Activated T-helper 2 cell treated with anti-CD3 and anti-CD28 coated beads, Interferon-gamma antibody, Interleukin-2, Interleukin-4, amounts not matched to agents 10 μg/mL and 5 μg/mL and 100 μg/mL, durations not matched to agents 14 hours and 24 hours and 36 hours (primary cell): ENCODE measurements at places on chromosomes 6 and 20. TPM values are rescaled to one million over a fixed set of nuclear protein-coding genes. Genes with fewer than 3 reads are reported as not detected.

GRCh38 chr6:48027704-48028435 lies 83.1 kb downstream of the PTCHD4 start:
- no peak for DNase-seq
- H3K4me3 ChIP-seq: no peak overlapping the region
- no peaks in the 10 kb centered on the region for H3K36me3 ChIP-seq
- H3K27ac ChIP-seq: no peak overlapping the region

- no peak overlapping the region for H3K27ac ChIP-seq
- no peaks in the 10 kb centered on the region for H3K4me1 ChIP-seq
- no peaks in the 10 kb centered on the region for H3K36me3 ChIP-seq
Observed at GRCh38 chr6:87767478-87767877, 65.4 kb upstream of the AKIRIN2 start.

- H3K4me3 ChIP-seq: no peak overlapping the region
- peaks cover 55% of the 10 kb centered on the region for H3K36me3 ChIP-seq
- peak overlapping the region; percentile 100 for H3K27ac ChIP-seq
Observed at GRCh38 chr20:20492521-20493332, 124.8 kb downstream of the INSM1 start.

- peaks cover 28% of the 10 kb centered on the region for H3K36me3 ChIP-seq
- no peaks in the 10 kb centered on the region for H3K27me3 ChIP-seq
- no peak overlapping the region for H3K4me3 ChIP-seq
- DNase-seq: no peak
- H3K4me1 ChIP-seq: peaks cover 16% of the 10 kb centered on the region
Observed at GRCh38 chr6:37838219-37838921, 18.8 kb downstream of the ZFAND3 start.

The MICB gene
- 30.6 and 31.5 TPM in 2 replicates for total RNA-seq
